GM23248 (cell line): ENCODE measurements at places on chromosomes 4 and X. TPM values are rescaled to one million over a fixed set of nuclear protein-coding genes. Genes with fewer than 3 reads are reported as not detected.

The STPG2 gene
- 0.19 TPM in 1 of 2 replicates, not detected in the other for polyA plus RNA-seq

The FSTL5 gene
- not detected in 2 replicates for polyA plus RNA-seq

The RHOXF1 gene
- not detected in 2 replicates for polyA plus RNA-seq

The NUP62CL gene
- polyA plus RNA-seq = not detected in 2 replicates

The GABRG1 gene
- polyA plus RNA-seq = 0.04 TPM in 1 of 2 replicates, not detected in the other

The IDS gene
- 78.4 and 79.5 TPM in 2 replicates for polyA plus RNA-seq

The ZMYM3 gene
- 7.7 TPM in 2 replicates for polyA plus RNA-seq

The PIM2 gene
- polyA plus RNA-seq = 4.4 and 4.5 TPM in 2 replicates

The DCAF8L2 gene
- not detected in 2 replicates for polyA plus RNA-seq

The HDX gene
- polyA plus RNA-seq = 3.3 and 3.8 TPM in 2 replicates

The CLGN gene
- 2.5 and 2.7 TPM in 2 replicates for polyA plus RNA-seq

The LIMCH1 gene
- polyA plus RNA-seq = 22.2 and 25.8 TPM in 2 replicates

The GRIA3 gene
- 46.0 and 52.4 TPM in 2 replicates for polyA plus RNA-seq

The MAGEA2 gene
- not detected in 2 replicates for polyA plus RNA-seq

The CCNA2 gene
- polyA plus RNA-seq = 33.1 and 33.7 TPM in 2 replicates

The SRPK3 gene
- 0.53 and 1.1 TPM in 2 replicates for polyA plus RNA-seq

The RAB9B gene
- polyA plus RNA-seq = 0.80 and 0.81 TPM in 2 replicates

The GLRA2 gene
- polyA plus RNA-seq = not detected in 2 replicates

The NHS gene
- 0.74 and 1.0 TPM in 2 replicates for polyA plus RNA-seq

The NUDT10 gene
- polyA plus RNA-seq = 0.37 and 0.43 TPM in 2 replicates

The TCEAL6 gene
- polyA plus RNA-seq = not detected in 2 replicates

The TEX11 gene
- not detected in 2 replicates for polyA plus RNA-seq

The GLUD2 gene
- 0.28 and 0.36 TPM in 2 replicates for polyA plus RNA-seq

The POU3F4 gene
- not detected in 2 replicates for polyA plus RNA-seq

The GNPDA2 gene
- polyA plus RNA-seq = 38.0 and 40.7 TPM in 2 replicates

The BMP3 gene
- not detected in 2 replicates for polyA plus RNA-seq

The USP26 gene
- polyA plus RNA-seq = not detected in 2 replicates

The SPANXN3 gene
- polyA plus RNA-seq = not detected in 2 replicates

The IRS4 gene
- polyA plus RNA-seq = not detected in 2 replicates

The CLDN2 gene
- polyA plus RNA-seq = not detected in 2 replicates

The TMPRSS11B gene
- polyA plus RNA-seq = not detected in 2 replicates

The RNF175 gene
- polyA plus RNA-seq = not detected in 2 replicates

The L1CAM gene
- polyA plus RNA-seq = 0.34 and 0.38 TPM in 2 replicates

The CT45A3 gene
- polyA plus RNA-seq = not detected in 2 replicates

The GASK1B gene
- 5.3 and 7.5 TPM in 2 replicates for polyA plus RNA-seq

The AMTN gene
- polyA plus RNA-seq = not detected in 2 replicates

The SHROOM4 gene
- 0.55 and 0.67 TPM in 2 replicates for polyA plus RNA-seq

The GABRQ gene
- polyA plus RNA-seq = not detected in 2 replicates

The PARM1 gene
- 0.14 TPM in 1 of 2 replicates, not detected in the other for polyA plus RNA-seq

The CITED1 gene
- polyA plus RNA-seq = 0.25 TPM in 1 of 2 replicates, not detected in the other

The ZDHHC9 gene
- polyA plus RNA-seq = 53.3 and 54.4 TPM in 2 replicates

The FRAS1 gene
- polyA plus RNA-seq = 5.8 and 6.5 TPM in 2 replicates

The KLB gene
- not detected in 2 replicates for polyA plus RNA-seq

The LRIT3 gene
- not detected in 2 replicates for polyA plus RNA-seq

The PAGE2B gene
- not detected in 2 replicates for polyA plus RNA-seq

The PCDH10 gene
- polyA plus RNA-seq = 0.08 and 0.09 TPM in 2 replicates
